ENCODE measurements at places on chromosomes 3 and 15.

DNA sequence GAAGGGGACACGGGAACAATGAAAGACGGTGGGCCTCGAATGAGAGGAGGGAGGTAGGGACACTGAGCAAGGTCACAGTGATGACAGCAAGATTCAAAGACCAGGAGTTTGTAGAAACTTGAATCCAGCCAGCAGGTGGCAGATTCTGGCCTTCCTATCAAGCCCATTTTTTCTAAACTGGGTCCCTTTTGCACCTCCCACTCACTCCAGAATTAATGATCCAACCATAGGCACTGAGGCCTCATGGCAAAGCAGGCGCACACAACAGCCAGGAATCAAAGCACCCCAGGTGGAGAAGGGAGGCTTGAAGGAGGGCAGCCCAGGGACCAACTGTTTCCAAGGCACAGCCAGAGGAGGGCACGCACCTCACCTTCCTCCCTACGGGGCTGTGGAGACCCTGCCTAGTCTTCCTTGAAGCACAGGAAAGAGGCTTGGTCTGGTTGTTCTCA, 90.2 kb downstream of the ANP32A start:
- peak; percentile 12 for DNase-seq

GRCh38 chr3:13881536-13882410, 1.9 kb upstream of the WNT7A start:
- DNase-seq = no peak

DNA sequence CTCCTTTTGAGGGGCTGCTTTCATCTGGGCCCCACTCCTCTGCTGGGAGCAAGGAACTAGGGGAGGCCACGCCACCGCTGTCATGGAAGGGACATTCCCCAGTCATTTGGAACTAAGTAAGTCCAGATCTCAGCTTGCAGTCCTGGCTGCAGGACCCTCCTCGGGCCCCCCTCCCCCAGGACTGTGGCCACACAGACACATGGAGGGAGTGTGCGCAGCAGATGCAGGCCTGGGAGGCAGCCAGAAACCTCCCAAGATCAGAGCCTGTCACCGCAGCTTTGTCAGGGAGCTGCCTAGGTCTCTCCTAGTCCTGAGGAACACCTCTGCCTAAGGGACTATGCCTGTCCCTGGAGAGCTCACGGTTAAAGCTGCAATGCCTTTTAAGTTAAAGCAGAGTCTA, 7.3 kb upstream of the SEMA3F start:
- no peak for DNase-seq

GRCh38 chr3:141341536-141341935, 26.8 kb upstream of the ZBTB38 start:
- no peak for DNase-seq

GRCh38 chr3:178835033-178835432, 236.6 kb downstream of the ZMAT3 start:
- no peak for DNase-seq

- DNase-seq = no peak
Measured at GRCh38 chr3:17118771-17119170, 234.0 kb downstream of the PLCL2 start.

GRCh38 chr3:148833223-148833622, 5.6 kb downstream of the CPB1 start:
- no peak for DNase-seq

DNA sequence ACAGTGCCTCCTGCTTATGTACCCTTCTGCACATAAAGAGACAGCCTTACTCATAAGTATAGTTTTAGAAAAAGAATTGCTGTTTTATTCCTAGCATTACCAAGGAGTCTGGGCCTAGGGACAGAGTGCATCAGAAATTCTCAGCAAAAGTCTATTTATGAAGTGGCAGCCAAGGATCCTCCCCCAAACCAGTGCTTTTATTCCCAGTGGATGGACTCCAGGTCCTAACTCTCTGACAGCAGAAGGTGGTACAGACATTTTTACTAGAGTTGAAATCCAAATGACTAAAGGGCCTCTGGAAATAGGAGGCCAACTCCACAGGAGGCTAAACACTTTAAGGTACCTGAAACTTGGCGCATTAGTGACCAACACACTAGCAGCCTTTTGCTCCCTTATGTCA, 407.2 kb upstream of the TPRG1 start:
- no peak for DNase-seq

Measured in NCI-H510A treated with DMSO at 0.1 percent for 48 hours (cell line).